ENCODE measurements at places on chromosomes 11 and 22.

DNA sequence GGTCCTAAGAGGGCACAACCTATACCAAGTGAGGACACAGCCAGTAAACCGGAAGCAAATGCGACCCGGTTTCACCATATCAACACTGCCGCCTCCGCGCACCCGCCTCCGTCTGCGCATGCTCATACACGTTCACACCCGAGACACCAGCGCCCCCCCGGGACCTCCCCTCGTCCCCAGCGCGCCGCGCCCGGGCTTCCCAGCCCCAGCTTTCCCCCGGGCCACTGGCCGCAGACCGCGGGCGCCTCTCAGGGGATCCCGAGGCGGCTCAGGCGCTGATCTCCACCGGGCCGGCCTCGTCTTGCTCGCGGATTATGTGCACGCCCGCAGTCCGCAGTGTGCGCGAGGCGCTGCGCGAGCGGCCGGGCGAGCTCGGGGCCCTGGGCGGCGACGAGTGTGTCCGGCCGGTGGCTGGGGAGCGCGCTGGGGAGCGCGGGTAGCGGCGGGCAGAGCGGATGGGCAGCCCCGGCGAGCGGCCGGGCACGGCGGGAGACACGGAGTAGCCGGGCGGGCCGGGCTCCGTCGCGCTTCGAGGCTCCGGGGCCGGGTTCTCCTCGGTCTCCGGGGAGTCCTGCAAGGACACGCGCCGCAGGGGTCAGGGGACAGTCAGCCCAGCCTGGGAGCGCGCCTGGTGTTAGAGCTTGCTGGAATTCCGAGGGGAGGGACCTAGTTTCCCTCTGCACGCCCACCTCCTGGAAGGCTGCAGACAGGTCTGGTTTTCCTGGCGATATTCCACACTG, 2.0 kb downstream of the HEPN1 start:
- peak; percentile 76 for DNase-seq

DNA sequence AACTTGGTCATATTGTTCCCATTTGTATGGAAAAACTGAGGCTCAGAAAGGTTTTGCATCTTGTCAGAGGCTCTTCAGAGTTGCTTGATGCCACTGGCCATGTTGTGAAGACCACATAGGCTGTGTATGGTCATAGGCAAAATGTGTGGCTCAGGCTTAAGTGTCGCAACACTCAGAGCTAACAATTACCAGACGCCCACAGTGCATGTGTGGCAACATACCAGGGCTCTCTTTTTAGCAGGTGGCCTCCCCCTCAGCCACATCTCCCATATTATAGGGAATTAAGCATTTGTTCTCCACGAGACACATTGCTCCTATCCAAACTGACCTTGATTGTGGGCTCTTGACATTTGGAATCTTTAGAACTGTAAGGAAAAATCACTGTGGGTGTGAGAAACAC, 802.5 kb downstream of the DLG2 start:
- DNase-seq: no peak

DNA sequence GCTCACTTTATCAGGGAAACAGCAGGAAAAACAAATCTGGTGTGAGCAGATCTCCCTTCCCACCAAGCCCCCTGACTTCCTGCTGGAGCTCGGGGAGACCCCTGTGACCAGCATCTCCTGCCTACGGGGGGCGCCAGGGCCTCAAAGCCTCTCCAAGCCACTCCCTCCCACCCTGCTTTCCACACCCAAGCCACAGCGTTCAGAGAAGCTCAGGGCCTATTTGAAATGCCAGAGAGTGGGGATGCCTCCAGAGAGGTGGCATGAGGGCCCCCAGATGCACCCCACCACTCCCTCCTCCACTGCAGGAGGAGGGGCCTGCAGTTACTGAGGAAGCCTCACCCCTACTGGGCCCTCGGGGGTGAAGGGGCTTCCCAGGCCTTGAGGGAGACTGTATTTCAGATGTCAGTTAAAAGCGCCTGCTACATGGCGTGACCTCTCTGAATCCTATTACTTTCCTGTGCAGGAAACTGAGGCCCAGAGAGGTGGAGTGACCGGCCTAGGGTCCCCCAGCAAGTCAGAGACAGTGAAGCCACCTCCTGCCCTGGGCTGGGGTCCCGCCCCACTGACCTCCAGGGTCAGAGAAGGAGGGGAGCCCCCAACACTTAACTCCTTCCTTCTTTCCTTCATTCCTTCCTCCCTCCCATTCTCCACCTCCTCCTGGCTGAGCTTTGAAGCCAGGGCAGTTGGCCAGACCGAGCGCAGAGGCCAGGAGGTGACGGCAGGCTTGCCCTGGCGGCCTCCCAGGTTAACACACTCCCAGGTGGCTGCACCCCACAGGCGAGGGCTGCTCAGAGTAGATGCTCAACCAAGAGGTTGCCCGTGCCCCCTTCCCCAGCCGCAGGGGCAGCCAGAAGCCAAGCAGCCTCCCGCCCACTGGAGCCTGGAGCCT, 6.0 kb upstream of the CDKN1C start:
- no peak for DNase-seq

DNA sequence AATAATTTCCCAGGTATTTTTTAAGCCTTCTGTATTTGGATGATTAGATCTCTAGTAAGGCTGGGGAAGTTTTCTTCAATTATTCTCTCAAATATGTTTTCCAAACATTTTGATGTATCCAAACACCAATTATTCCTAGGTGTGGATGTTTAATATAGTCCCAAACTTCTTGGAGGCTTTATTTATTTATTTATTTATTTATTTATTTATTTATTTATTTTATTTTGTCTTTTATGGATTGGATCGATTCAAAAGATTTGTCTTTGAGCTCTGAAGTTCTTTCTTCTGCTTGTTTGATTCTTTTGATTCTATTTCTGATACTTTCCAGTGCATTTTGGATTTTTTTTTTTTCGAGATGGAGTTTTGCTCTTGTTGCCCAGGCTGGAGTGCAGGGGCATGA, 2267.9 kb upstream of the RAG2 start:
- no peak for DNase-seq

GRCh38 chr22:34099278-34099677, 179.0 kb upstream of the LARGE1 start:
- no peak for DNase-seq

GRCh38 chr11:122159173-122159721, 43.2 kb upstream of the BLID start:
- no peak for DNase-seq

DNA sequence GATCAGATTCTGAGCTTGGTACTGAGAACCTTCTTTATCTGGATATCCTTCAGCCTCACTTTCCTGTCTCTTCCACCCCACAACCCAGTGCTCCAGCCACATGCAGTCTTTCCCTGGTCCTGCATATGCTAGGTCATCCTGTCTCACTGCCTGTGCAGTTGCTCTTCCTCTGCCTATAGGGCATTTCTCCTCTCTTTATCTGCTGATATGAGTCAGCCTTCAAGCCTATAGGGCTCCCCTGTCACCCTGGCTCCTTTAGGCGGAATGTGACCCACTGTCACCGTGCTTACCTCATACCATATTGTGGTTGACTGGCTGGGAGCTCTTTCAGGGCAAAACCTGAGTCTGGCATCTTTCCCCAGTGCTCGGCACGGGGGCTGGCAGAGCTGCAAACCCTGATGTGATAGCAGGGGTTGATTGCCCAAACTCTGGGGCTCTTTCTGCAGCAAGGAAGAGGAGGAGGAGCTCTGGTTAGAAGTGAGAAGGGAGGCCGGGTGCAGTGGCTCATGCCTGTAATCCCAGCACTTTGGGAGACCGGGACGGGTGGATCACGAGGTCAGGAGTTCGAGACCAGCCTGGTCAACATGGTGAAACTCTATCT, 26.3 kb downstream of the MEI1 start:
- no peak for DNase-seq

DNA sequence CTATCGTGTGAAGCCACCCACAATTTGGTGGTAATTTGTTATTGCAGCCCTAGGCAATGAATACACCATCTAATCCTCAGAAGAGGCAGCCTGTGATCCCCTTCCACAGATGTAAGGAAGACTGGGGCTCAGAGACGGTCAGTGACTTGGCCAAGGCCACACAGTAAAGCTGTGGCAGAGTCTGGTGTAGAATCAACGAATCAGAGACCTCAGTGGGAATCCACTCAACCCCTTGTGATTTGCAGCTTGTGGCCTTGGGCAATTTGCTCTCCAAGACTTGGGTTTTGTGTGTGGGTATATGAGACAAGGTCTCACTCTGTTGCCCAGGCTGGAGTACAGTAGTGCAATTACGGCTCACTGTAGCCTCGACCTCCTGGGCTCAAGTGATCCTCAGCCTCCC, 1.9 kb downstream of the LGALS2 start:
- DNase-seq: no peak

DNA sequence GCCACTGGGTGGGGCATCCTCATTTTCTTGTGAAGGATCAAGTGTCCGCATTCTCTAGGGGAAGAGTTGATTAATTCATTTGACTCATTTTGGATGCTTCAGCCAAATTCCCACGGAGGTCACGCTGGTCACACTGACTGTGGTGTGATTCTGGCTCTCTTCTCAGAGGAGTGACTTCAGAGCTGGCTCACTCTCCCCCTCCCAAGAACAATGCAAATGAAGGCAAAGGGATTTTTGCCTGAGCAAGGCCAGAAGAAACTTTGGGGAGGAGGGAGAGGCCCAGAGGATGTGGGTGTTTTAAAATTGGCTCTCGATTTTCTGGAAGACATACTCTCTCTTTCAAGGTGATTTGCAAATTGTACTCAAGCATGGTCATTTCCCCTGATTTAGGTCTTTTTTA, 51.1 kb upstream of the LMO2 start:
- no peak for DNase-seq

DNA sequence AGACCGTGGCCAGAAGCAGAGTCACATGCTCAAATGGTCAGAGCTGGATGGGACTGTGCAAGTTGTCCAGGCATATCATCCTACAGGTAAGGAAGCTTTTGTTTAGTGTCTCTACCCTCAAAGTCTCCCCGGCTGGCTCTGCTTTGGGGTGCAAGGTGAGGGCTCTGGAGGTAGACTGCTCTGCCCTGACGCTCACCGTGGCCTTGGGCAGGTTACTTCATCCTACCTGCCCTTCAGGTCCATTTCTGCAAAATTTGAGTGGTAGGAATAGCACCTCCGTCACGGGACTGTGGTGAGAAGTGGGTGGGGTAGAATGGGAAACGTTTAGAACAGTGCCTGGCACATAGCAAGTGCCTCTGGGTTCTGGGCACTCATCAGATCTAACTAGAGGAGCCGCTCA, 42.2 kb downstream of the NAT10 start:
- DNase-seq: no peak

DNA sequence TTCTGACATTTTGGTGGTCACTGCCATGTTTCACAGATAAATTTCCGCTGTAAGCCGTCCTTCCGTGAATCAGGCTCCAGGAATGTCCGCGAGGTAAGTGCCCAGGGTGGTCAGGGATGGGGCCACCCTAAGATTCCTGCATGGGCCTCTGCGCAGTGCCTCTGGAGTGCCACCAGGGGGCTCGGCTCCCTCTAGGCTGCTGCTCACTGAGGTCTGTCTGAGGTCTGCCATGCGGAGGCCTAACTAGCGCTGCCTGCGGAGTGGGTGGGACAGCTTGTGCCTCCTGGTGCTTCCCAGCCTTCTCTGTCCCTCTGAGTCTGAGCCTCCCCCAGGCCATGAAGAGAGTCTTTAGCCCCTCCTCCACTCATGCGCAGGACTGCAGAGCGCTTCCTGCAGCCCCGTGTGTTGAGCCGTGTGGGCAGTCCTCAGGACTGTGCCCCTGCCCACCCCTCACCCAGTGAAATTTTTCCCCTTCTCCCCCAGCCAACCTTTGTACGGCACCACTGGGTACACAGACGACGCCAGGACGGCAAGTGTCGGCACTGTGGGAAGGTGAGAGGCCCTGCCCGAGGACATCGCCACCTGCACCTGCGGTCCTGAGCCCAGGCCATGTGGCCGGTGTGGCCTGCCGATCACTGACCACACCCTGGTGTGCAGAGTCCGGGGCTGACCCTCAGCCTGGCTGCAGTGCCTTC, 11.9 kb upstream of the MDK start:
- DNase-seq: peak; percentile 62

DNA sequence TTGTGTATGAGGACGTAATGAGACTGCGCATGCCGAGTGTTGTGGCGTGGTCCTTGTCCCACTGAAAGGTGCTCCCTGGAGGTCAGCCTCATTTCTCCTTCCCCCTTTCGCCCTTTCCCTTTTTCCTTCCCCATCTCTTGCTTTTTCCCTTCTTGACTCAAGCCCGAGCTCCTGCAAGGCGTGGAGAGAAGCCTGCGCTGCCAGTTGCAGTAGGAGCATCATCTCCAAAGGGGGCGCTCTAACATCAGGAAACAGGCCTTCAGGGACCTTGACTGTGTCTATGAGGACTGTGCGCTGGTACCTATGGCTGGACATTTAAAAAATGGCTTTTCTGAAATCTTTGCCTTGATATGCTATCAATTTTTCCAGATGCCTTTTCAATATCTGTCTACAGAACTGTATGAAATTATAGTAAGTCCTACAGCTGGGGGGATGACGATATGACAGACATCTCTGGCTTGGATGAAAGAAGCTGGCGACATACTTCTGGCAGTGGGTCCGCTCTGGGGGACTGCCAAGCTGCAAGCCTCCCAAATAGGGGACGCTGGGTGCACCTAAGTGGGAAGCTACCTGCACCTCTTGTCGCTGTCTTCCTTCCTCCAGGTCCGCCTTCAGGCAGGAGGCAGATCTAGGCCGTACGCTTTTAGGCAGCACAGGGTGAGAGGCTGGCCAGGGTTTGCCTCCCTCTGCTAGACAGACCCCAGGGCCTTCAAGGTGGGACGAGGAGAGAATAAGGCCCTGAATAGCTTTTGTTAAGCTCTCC, 96.5 kb downstream of the NXPE2 start:
- peak; percentile 18 for DNase-seq

GRCh38 chr11:129090056-129090455, 102.1 kb downstream of the ARHGAP32 start:
- DNase-seq: no peak

DNA sequence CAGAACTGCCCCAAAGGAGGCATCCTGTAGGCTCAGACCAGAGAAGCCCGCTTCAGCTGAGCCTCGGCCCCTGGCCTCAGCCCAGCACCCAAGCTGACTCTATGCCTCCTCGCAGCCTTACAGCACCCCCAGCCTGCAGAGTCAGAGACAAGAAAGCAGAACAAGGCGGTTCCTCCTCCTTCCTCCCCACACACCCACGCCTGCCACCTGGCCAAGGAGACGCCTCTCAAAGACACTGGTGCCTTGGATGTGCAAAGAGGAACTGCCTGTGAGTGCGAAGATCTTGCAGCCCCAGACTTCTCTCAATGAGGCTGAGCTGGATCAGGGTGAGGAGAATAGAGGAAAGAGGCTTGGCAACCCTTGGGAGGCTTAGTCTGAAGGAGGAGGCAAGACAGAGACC, 60.2 kb downstream of the PDE2A start:
- DNase-seq: no peak

- DNase-seq: no peak
These were observed 6.2 kb downstream of the GLB1L3 start for GRCh38 chr11:134282121-134283045.

- DNase-seq: peak; percentile 19
These were observed 5.4 kb downstream of the HYOU1 start for GRCh38 chr11:119051440-119052162.

All from activated T-cell treated with anti-CD3 and anti-CD28 coated beads, Interleukin-2, amount 50 U/mL, for 72 hours (primary cell).